Colonic mucosa (tissue), 4 donors: ENCODE measurements at places on chromosomes 16 and 17.

- DNase-seq = no peak
These were observed 4.0 kb upstream of the ZC3H18 start for GRCh38 chr16:88566158-88566557.

- no peak for DNase-seq
These were observed 51.0 kb upstream of the TOM1L1 start for GRCh38 chr17:54849660-54850059.

- DNase-seq = no peak
These were observed 46.4 kb upstream of the PLCG2 start for GRCh38 chr16:81732699-81733098.

- no peak for DNase-seq
These were observed 24.5 kb downstream of the SOCS1 start for GRCh38 chr16:11231367-11231970.

DNA sequence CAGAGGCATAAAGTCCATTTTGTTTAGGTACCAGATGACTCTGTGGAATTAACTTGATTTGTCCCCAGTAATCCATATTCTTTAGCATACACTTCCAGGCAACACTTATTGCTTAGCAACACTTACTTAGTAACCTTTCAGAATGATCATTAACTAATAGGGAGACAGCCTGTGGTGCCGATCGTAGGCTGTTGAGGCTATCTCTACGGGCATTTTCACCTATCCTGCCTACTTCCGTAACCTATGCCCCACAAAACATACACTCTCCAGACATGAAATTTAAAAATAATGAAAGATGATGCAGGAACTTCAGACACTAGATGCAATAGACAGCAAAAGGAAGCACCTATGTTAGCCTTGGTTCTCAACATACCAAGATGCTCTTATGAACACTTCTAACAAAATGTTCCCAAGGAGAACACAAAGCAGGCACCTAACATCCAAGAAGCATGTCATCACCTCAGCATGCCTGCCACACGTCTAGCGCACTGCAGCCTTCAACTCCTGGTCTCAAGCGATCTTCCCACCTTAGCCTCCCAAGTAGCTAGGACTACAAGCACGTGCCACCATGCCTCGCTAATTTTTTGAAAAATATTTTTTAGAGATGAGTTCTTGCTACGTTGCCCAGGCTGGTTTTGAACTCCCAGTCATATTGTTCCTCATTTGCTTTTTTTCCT lies 34.5 kb downstream of the HLF start:
- DNase-seq = no peak

DNA sequence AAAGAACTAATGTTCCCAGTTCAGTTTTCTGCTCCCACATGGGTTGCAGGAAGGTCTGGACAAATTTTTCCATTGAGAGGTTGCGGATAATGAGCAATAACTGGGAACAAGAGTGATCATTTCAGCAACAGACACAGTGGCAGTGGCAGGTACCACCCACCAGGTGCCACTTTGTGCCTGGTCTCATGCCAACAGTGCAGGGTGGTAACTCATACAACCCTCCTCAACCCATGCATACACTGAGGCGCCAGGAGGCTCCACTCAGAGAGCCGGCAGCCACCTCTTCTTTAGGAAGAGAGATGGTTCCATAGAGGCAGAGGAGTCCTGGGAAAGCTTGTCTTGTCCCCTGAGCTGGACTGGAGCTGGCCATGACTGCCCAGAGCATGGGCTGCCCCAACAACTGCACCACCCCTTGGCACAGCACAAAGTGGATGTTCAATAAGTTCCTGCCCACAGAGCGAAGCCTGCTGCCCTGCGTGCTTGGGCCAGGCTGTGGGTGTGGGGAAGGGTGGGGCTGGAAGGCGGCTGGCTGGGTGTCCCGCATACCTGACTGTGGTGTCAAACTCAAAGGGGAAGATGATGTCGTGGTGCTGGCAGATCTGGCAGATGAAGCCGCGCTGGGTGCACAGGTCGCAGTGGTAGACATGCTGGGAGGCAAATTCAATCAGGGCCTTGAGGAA lies 6.4 kb upstream of the ARHGAP27 start:
- DNase-seq = peak; percentile 64

- DNase-seq = no peak
These were observed 18.8 kb upstream of the ASGR2 start for GRCh38 chr17:7133424-7133823.

DNA sequence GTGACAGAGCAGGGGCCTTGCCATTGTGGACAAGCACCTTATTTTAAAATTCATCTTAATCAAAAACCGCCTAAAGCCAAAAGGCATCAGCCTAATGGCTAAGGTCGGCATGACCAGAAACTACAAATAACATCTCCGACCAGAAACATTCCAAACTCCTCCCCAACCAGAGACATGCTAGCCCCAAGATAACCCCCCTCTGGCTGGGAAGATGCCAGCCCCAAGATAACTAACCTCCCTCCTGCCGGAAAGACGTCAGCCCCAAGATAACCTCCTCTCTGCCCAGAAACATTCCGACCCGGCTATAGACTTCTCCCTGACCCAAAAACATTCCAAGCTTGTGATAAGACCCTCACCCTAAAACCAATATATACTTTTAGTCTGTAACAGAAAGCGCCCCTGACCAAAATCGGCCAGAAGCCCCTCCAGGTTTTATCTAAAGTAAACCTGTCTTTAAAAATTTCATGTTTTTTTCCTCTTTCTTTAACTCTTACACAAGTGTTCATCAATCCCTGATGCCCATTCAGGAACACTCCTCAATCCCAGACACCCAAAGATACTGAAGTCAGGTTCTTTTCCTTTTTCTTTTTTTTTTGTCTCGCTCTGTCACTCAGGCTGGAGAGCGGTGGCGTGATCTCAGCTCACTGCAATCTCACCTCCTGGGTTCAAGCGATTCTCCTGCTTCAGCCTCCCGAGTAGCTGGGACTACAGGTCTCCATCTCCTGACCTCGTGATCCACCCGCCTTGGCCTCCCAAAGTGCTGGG lies 32.7 kb downstream of the TLE7 start:
- no peak for DNase-seq

- DNase-seq = no peak
These were observed 25.0 kb downstream of the WNT3 start for GRCh38 chr17:46793541-46793940.

DNA sequence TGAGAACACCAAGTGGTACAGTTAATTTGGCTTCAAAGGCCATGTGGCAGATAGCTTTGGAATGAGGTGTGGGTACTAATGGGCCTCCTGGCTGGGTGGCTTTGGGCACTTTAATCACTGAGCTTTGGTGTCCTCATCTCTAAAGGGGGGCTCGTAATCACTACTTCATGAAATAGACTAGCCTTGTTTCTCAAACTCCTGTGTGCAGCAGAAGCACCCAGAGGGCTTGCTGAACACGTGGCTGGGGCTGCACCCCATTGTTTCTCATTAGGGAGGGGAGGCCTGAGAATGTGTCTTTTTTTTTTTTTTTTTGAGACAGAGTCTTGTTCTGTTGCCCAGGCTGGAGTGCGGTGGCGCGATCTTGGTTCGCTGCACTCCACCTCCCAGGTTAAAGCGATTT lies 5.8 kb downstream of the EPN2 start:
- no peak for DNase-seq

DNA sequence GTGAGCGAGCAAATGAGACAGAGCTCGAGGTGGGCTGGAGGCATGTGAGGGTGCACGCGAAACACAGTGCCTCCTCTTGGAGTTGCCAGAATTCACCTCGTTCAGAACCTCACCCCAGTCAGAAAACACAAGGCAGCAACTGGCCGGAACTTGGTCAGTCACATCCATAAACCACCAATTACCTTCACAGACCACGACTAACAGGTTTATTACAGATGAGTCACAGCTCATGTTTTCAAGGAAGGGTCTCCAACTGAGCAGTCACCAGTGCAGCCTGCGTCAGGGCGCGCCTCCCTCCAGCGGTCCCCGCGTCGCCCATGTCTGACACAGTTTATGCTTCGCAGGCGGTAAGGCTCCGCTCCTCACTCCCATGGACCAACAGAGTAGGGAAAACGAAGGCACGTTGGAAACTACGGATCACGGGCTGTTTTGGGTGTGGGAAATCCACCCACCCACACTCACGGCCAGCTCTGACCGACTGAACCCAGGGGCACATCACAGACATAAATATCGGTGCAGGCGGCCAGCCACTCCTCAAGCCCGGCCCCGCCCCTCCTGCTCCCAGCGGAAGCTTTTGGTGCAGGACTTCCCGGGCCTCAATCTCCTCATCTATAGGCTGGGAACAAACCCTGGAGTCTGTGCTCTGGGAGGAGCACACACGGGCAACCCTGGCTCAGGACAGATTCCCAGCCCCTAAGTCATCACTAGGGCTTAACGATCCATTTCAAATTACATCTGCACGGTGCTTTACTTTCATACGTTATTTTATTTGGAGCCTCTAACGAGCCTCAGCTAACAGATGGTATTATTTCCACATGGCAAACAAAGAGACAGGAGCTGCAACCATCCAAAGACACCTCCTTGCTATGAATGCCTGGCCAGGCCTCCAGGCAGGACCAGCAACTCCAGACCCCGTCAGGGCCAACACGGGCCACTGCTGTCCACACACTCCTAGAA lies 126.3 kb downstream of the ZNF778 start:
- peak; percentile 71 for DNase-seq

DNA sequence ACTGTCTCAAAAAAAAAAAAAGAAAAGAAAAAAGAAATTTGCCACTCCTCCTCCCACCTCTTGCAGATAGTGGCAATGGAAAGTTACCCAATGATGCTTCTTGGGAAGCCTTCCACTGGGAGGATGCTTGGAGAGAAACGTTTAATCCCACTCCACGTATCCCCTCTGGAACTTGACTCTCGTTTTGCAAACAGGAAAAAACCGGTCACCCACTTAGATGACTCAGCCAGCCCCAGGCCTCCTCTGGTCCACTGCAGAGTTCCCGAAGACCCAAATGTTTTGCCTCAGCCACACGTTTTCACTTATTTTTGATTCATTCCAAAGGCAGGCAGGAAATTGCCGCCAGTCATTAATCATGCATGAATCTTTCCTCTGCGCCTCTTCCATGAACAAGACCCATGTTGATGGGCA lies 9.3 kb upstream of the TNFRSF17 start:
- DNase-seq = no peak

DNA sequence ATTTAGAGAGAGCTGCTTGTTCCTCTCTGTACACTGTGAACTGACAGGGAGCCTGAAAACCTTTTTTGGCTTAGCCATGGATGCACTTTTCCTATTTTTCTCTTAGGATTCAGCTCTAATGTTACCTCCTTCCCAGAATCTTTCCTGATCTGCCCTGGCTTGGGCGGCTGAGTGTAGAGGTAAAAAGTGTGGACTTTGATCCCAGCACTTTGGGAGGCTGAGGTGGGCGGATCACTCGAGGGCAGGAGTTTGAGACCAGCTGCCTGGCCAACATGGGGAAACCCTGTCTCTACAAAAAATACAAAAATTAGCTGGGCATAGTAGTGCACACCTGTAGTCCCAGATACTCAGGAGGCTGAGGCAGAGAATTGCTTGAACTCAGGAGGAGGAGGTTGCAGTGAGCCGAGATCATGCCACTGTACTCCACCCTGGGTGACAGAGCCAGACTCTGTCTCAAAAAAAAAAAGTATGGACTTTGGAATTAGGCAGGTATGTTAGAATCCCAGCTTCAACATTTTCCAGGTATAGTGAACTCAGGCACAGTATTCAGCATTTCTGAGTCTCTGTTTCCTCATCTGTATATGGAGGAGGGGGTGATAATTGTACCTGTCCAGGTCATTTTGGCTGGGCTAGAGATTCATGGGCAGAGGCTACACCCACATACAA lies 212.5 kb upstream of the EEF2KMT start:
- peak; percentile 75 for DNase-seq

- no peak for DNase-seq
These were observed 79.9 kb downstream of the TMEM100 start for GRCh38 chr17:55642741-55643140.

DNA sequence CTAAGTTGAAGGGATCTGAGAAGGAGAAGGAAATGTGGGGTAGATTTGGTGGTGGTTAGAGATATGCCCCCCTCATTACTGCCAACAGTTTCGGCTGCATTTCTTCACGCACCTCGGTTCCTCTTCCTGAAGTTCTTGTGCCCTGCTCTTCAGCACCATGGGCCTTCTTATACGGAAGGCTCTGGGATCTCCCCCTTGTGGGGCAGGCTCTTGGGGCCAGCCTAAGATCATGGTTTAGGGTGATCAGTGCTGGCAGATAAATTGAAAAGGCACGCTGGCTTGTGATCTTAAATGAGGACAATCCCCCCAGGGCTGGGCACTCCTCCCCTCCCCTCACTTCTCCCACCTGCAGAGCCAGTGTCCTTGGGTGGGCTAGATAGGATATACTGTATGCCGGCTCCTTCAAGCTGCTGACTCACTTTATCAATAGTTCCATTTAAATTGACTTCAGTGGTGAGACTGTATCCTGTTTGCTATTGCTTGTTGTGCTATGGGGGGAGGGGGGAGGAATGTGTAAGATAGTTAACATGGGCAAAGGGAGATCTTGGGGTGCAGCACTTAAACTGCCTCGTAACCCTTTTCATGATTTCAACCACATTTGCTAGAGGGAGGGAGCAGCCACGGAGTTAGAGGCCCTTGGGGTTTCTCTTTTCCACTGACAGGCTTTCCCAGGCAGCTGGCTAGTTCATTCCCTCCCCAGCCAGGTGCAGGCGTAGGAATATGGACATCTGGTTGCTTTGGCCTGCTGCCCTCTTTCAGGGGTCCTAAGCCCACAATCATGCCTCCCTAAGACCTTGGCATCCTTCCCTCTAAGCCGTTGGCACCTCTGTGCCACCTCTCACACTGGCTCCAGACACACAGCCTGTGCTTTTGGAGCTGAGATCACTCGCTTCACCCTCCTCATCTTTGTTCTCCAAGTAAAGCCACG lies 28.3 kb downstream of the STH start:
- DNase-seq = no peak

GRCh38 chr16:57276596-57276995 lies 7.9 kb downstream of the PLLP start:
- DNase-seq = no peak

GRCh38 chr17:47605011-47605410 lies 44.7 kb upstream of the KPNB1 start:
- DNase-seq = no peak

DNA sequence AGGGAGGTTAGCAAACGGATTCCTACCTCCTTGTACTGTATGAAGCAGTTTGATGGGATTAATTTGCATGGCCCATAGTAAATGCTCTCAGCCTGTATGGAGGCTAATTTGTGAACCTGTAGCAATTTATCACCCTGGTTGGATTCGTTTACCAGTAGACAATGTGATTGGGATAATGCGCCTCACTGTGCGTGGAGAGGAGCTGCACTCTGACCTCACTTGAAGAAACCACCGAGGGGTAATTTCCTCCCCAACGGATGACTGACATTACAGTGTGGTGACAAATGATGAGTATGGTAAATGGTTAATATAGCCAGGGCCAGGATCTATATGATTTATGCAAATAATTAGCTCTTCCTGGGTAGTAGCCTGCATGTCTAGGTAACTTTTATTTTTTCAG lies 479.1 kb upstream of the RBFOX1 start:
- DNase-seq = no peak

- no peak for DNase-seq
These were observed 35.1 kb upstream of the CHMP6 start for GRCh38 chr17:80956321-80957190.

DNA sequence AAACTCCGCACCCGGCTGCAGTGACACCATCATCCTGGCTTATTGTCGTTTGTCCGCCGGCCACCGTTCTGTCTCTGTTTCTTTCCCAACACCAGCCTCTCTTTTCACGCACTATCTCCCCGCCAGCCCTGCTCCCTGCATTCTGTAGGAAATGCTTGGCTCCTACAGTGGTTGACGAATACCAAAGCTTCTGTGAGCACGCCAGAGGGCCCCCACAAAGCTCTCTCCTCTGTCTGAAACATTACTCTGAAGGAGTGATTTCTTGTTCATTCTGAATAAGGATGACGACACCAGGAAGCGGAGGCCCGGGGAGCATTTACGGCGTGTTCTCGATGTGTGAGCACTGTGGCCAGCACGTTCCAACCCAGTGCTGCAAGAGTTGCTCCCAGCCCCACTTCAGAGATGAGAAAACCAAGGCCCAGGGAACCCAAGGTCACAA lies 58.8 kb downstream of the ADCY9 start:
- DNase-seq = no peak
